Stimulated activated CD4-positive, alpha-beta T cell treated with anti-CD3 and anti-CD28 coated beads, TNF-alpha, amount 100 ng/mL, for 4 hours (primary cell): ENCODE measurements at places on chromosomes 6 and 20.

GRCh38 chr6:112526594-112526993, 179.5 kb downstream of the RFPL4B start:
- no peak for DNase-seq

DNA sequence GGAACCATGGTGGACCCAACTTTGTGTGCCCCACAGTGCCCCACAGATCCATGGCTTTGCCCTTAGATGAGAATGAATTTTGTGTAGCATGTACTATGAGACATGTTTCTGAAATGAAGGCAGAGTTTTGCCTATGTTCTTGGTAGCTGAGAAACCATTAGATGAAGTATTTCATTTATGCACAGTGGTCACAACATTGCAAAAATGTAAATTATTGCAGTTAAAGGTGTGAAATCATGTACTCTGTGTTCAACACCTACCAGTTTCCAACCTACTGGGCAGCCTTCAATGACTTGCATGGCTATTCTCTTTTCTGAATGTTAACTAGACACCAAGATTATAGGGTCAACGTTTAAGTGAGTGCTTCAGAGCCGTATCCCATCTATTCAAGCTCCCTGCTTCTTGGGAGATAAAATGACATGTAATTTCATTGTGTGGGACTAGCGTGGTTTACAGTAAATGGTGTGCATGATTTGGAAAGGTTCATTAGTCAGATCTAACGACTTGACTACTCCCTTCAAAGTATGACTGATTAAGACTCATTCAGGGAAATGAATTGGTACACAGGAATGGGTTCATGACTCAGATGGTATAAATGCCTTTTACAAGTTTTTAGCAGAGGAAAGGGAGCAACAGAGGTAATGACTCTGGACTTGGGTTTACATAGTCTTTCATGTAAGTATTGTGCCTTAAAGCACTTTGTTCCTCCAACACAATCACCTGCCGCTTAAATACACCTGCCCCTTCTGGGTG, 106.1 kb upstream of the AKIRIN2 start:
- no peak for DNase-seq

- DNase-seq, result no peak
These were observed 402 bp upstream of the TAF8 start for GRCh38 chr6:42049948-42050296.

DNA sequence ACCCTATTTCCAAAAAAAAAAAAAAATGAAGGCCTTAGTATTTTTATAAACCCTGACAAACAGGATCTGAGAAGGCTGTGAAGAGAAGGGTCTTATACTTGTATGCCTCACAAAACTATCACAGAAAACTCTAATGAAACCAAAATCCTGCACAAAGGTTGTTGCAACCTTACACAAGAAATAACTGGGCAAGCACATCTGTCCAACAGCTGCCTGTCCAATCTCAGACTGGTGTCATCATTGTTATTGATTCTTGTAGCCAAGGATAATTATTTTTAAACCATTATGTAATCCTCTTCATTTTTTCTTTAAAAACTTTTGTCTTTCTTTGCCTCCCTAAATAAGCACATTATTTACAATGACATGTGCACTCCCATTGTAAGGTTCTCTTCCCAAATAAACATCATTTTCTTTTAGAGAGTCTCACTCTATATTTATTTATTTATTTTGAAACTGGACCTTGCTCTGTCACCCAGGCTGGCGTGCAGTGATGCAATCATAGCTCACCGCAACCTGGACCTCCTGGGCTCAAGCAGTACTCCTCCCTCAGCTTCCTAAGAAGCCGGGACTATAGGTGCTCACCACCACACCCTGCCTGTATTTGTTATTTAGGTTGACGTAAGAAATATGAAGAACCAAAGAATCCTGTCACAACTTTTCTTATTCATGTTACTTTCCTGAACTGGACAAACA, 697.1 kb downstream of the DOK5 start:
- DNase-seq, result no peak

GRCh38 chr6:27777614-27778355, 134.4 kb downstream of the OR2B2 start:
- DNase-seq, result no peak

DNA sequence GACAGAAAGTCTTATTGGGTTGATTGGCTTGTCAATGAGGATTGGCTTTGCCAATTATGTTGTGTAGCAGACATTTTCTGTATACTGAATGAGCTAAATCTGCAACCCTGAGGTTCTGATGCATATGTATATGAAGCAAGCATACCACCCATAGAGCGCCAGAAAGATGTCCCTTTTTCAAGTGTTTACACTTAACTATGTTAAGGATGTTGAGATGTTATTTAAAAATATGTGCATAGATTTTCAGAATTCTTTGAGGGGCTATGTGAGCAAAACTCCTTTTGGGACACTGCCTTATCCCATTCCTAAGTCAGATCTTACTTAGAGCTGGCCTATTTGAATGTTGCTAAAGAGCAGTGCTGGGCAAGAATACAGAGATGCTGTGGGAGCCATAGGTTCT, 1.9 kb downstream of the AIG1 start:
- no peak for DNase-seq

DNA sequence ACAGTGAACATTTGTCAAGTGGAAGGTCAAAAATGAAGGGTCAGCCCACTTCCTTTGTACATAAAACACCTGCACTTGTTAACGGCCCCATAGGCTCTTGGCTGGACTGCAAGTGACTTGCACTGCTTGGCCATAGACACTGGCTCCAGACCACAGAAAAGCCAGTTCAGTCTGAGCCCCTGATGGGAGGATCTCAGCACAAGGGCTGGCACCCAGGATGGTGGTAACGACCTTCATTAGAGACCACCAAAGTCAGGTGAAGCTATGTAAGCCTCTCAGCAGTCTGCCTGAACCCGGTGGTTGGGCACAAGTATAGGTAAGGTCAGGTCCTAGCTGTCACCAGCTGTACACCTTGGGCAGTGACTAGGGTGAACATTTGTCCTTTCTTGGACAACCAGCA, 16.1 kb downstream of the PLAGL2 start:
- DNase-seq, result no peak

DNA sequence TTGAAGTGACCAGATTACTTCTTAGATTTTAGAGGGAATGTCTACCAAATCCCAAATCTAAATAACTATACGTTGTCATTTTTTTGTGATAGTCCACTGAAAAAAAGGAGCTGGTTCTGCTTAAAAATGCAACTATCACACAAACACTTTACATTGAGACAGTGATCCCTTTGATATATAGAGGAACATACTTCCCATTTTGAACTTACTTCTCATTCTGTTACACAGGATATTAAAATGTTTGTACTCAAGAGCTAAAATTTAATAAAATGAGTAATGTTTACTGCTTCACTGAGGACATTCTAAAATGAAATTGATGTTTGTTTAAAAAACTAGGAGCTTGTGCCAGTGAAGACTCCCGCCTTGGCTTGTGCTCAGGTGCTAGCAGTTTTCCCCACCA, 174.1 kb downstream of the CARMIL1 start:
- DNase-seq, result no peak

- DNase-seq, result no peak
These were observed 154.2 kb upstream of the MAFB start for GRCh38 chr20:40843251-40843650.

DNA sequence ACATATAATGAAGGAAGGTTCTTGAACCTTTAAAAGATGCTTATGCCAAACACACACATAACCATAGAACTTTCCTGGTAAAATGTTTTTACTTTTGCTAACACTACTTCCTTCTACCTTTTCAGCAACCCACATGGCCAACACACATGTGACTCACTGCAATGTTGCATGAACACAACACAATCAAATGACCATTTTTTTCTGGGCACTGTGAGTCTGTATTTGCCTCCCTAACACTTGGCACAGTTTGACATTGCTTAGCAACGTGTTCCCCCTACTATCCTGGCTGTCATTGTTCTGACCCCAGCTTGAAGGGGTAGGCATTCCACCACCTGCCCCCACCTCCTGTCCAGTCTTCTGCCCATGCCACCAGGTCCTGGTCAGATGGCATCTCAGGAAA, 204.8 kb upstream of the PRND start:
- DNase-seq, result no peak

GRCh38 chr6:169247419-169247818, 6.2 kb downstream of the THBS2 start:
- no peak for DNase-seq

- DNase-seq, result no peak
These were observed 235.3 kb upstream of the NRSN1 start for GRCh38 chr6:23890543-23891227.

DNA sequence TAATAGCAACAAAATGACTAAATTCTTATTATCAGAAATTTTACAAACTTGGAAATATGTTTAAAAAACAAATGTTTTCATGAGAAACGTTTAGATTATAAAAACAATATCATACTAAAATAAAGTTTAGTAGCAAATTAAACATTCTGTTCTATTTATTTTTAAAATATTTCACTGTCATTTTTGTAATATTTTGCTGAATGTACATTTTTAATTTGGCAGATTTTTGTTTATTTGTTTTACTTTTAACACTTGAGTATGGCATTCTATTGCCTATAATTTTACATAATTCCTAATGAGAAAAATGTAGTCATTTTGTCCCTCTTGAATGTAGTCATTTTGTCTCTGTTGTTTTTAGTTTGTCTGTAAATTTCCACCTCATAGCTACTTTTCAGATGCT, 1400.2 kb downstream of the GRIK2 start:
- no peak for DNase-seq

GRCh38 chr6:63537201-63537958, 34.9 kb upstream of the LOC128125822 start:
- DNase-seq, result no peak

GRCh38 chr20:50464026-50464724, 46.0 kb upstream of the PTPN1 start:
- peak; percentile 29 for DNase-seq

DNA sequence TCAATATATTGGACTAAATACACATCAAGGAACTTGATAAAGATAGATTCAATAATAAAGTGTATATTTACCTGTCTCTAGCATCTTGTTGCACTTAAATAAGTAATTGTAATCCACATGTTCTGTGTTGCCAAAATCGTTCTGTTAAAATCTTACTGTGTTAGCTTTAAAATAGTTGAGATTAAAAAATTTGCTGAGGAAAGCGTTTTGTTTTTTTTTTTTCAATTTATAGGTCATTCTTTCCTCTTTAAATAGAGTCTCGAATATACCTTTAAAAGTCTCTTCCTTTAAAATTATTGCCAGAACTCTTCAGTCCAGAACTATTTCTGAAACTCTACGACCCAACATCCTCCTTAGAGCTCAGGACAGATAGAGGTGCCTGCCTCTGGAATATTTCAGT, 195.6 kb upstream of the OPRM1 start:
- DNase-seq, result no peak
